ENCODE measurements at places on chromosomes 3 and 15.
A peak's percentile ranks its signal among the peaks of the same experiment; 100 is the strongest.

- no peak for DNase-seq
Measured at GRCh38 chr15:74976159-74976558, 19.2 kb upstream of the SCAMP5 start.

DNA sequence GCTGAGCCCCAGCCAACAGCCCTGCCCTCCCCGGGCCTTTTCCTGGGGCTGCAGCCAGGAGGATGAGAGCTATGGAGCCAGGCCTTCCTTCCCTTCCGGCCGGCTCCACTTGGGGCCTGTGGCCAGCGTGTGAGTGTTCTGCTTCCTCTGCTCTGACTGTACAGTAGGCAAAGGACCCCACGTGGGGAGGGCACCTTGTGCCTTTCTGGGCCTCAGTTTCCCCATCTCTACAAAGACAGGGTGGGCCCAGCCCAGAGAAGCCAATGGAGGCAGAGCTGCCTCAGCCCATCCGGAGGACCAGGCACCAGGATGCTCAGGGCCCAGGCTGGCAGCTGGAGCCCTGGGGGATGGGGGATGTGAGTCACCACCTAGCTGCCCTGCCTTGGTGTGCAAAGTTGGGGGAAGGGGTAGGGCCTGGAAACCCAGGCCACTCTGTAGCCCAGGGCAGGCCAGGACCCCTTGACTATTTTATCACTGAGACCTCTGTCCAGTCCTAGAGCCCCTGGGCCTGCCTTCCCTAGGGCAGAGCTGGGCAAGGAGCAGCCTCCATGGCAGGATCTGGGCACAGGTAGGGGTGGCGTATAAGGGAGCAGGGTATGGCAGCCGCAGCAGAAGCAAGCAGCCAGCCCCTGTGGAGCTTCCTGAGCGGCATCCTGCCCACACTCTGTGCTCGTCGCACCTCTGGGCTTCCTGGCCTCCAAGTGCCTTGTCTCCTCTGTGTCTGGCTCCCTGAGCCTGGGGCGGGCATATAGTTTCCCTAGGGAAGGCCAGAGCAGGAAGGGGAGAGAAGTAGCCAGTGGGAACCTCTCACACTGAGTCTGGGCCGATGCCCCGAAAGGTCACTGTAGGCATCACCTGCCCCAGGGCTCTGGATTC, 1.8 kb downstream of the PSTPIP1 start:
- peak; percentile 73 for DNase-seq

DNA sequence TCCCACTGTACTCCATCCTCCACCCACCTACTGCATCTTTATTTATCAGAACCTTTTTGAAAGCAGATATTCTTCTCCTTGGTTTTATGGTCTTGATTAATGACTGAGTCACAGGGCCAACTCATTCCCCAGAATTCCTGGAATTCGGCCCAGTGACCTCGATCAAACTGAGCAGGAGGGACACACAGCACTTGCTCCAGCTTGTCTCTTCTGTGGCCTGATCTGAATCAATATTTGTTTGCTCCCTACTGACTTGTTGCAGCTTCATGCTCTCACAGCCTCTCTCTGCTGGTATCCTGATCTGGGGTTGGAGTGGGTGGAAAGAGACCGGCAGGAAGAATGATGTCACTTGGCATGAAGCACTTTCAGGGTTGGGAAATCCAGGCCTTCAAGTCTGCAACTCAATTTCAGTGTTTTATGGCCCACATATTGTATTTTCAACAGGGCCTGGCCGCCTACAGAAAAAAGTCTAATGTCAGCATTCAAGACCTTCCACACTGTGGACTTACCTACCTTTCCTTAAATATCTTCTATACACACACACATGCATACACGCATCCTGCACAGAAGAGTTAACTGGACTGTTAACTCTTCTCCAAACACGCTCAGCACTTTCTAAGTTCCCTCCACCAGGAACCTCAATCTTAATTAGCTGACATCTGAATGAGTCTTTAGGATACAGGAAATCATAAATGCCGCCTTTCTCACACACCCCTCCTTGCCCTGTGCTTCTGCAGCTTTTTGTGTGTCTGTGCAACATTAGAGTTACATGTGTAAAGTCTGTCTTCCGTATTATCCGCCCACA, 4.6 kb downstream of the ANXA2 start:
- peak; percentile 41 for DNase-seq

GRCh38 chr3:151168269-151169094, 34.5 kb downstream of the GPR171 start:
- peak; percentile 90 for DNase-seq

DNA sequence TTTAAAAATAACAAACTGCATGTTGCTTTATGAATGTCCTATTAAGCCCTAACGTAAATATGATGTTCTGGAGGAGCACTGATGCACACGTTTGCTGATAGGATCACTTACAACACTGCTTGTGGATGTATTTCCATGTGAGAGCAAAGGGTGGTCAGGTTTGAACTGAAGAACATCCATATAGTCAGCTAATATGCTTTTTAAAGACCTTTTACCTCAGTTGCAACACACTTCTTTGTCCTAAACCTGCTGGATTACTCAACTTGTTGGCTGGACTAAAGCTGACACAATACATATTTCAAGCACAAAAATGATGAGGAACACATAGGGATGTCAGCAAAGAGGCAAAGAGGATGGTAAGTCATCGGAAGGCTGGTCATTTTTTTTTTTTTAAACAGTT, 186.6 kb downstream of the TIGIT start:
- DNase-seq, result no peak

GRCh38 chr3:126082362-126083137, 1.4 kb downstream of the SLC41A3 start:
- DNase-seq, result peak; percentile 38

GRCh38 chr3:64224826-64225610, at the start of gene PRICKLE2:
TSS of gene PRICKLE2 (minus strand) at chr3:64225466. CDS start at chr3:64198927, 26,539 bp downstream.
- no peak for DNase-seq

- DNase-seq, result no peak
Measured at GRCh38 chr15:67832897-67833709, 6.7 kb downstream of the RNU6-1 start.

DNA sequence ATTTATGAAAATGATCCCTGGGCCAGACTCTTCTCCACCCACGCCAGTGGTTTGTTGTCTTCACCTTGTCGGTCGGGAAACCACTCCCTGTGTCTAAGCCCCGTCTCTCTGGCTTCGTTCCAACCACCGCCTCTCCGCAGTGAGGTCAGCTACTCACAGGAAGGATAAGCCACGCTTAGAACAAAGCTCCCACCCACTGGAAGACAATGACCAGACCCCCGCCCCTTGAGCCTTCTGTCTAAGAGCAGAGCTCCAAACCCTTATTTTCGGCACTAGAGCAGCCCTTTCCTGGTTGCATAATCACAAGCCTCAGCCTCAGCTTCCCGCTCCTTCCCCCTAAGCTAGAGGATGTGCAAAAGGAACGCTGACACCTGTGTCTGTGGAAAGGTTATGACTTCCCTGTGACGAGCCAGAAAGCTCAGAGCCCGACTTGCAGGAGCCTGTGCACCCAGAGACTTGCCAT, 114.9 kb upstream of the MEF2A start:
- peak; percentile 77 for DNase-seq

GRCh38 chr3:29614954-29615353, 334.1 kb downstream of the RBMS3 start:
- no peak for DNase-seq

DNA sequence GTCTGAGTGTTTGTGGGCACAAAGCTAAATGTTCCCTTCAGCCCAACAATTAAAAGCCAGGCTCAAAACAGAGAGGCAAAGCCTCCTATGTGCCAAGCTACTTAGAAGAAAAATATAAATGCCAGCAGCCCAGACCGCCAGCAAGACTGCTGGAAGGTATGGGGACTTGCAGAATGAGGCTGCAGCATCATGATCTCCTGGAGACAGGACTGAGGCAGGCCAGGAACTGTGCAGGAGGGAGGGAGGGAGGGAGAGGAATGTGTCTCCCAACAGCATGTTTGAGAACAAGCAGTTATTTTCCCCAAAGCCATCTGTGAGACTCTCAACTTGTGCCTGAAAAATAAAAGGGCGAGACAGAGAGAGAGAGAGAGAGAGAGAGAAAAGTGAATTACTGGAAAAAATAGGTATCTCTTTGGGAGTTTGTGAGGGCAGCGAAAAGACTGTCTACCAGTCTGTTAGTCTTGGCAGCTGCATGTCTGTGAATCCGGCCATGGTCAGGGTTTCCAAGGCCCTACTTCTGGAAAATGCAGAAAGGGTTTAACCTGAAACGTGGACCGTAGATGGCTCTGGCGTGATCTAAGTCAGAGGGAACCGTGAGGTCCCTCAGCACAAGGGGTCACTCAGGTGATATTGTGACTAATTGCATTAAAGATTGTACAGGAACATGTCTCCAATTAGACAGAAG, 139.7 kb upstream of the COL8A1 start:
- no peak for DNase-seq

GRCh38 chr3:4515916-4516579, 22.9 kb downstream of the ITPR1 start:
- DNase-seq, result no peak

DNA sequence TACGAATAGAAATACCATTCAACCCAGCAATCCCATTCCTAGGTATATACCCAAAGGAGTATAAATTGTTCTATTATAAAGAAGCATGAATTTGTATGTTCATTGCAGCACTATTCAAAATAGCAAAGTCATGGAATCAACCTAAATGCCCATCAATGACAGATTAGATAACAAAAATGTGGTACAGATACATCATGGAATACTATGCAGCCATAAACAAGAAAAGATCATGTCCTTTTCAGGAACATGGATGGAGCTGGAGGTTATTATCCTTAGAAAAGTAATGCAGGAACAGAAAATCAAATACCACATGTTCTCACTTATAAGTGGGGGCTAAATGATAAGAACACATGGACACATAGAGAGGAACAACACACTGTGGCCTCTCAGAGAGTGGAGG, 571.9 kb downstream of the RBMS3 start:
- no peak for DNase-seq

Data from activated CD8-positive, alpha-beta memory T cell treated with anti-CD3 and anti-CD28 coated beads, Interleukin-2, amount 10 ng/mL, durations not matched to agents 7 days and 5 days (primary cell).